CMK (cell line): ENCODE measurements at places on chromosomes 3 and 15.
A peak's percentile ranks its signal among the peaks of the same experiment; 100 is the strongest.

DNA sequence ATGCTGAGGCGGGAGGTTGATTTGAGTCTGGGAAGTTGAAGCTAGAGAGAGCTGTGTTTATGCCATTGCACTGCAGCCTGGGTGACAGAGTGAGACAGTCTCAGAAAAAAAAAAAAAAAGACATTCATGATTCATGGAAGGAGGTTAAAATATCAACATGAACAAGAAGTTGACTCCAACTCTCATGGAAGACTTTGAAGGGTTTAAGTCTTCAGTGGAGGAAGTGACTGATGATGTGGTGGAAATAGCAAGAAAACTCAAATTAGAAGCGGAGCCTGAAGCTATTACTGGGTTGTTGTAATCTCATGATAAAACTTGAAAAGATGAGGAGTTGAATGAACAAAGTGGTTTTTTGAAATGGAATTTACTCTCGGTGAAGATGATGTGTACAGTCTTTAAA lies 491.8 kb downstream of the SQOR start:
- no peak for DNase-seq

GRCh38 chr3:8629151-8630021 lies 15.2 kb downstream of the SSUH2 start:
- no peak for DNase-seq

DNA sequence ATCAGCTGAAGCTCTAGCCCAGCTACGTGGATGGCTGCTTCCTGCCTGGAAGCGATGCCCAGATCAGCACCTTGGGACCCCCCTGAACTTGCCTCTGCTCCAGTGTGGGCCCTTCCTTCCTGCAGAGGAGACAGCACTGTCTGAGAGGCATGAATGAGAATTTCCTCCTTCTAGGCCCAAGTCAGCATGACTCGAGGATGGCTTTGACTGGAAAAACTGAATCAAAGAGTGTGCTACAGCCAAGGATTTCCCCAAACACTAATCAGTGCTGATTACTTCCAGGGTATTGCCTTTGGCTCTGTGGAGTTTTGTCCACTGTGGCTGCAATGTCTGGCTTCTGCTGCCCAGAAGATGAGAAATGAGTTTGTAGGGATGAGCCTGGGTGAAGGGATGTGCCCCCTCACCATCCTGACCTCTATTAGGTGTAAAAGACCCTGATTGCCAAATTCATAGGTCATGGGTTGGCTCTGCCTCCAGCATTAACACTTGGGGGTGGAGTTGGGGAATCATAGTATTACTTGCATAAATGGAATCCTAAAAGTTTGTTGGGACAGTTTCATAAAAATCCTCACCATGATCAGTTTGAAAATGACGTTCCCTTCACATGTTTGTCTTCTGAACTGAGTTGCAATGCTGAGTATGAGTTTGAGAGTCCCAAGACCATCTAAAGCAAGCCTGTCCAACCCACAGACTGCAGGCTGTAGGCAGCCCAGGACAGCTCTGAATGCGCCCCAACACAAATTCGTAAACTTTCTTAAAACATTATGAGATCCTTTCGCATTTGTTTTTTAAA lies 36.7 kb downstream of the FLNB start:
- no peak for DNase-seq

DNA sequence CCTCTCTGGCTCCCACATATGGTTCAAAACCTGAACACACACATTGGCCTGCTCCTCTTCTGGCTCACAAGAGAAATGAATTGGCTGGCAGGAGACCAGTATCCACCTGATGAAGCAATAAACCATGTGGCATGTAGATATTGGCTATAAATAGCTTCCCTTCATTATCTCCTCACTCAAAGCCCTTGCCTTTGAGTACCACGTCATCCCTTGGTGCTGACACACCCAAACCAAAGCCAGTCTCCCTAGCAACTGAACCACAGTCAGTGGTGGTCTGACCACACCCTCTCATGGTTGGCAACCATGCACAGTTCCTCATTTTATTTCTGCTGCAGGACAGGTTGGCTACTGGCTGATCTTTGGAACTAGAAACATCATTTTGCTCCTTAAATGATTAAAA lies 98.8 kb downstream of the ZNF621 start:
- peak; percentile 63 for DNase-seq

DNA sequence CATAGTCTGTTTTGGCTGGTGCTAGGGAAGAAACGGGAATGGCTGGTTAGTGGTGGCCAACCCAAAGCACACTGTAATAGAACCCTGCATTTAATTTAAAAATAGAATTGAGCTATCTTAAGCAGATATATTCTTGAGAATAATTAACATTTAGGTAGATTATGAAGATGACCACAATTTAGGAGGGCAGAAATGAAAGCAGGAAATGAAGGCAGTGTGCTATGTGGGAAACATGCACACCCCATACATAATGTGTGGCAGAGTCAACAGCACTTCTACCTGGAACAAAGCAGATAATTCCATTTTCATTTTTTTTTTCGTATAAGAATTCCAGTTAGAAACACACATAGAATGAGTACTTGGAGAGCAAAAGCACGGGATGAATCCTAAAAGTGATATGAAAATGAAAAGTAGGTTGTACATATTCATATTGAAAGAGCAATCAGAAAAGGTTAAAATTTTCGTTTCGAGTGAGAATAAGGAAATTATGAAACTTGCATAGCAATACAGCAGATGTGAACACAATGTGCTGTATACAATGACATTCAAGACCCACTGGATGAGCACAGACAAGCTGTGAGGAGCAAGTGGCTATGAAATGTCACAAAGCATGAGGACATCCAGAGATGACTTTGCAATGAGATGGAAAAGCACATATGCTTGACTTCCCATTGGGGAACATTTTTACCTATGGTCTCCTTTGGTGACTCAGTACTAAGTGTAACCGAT lies 102.6 kb downstream of the TFG start:
- DNase-seq, result no peak

GRCh38 chr15:65917407-65917756 lies 48.1 kb downstream of the RAB11A start:
- no peak for DNase-seq

GRCh38 chr3:73866846-73867245 lies 242.1 kb upstream of the PDZRN3 start:
- DNase-seq, result no peak

DNA sequence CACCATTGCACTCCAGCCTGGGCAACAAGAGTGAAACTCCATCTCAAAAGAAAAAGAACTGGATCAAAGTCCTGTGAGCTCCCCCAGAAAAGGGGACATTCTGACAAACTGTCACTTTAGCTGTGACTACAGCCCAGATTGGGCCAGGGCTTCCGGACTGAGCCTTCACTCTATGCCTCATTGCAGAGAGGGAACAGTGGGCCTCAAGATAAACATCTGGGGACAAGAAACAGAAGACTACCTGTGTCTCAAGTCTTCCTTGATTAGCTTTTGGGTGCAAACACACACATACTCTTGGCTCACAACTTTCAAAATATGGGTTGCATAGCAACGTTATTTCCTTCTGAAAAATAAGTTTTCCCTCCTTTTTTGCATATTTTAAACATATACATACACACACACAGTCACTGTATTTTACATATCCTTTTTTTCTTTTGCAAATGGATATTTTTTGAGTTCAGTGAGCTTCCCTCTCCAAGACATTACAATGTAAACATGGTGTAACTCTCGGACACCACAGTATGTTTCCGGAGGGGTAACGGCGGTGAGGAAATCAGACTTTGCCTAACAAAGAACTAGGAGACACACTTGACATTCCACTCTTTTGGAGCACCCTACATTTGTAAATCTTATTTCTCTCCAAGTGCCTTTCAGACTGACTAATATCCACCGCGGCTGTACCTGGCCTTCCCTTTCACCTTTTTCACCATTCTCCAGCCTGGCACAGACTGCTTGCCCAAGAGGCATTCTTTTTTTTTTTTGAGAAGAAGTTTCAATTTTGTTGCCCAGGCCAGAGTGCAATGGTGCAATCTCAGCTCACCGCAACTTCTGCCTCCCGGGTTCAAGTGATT lies 3.5 kb downstream of the TKT start:
- no peak for DNase-seq

- no peak for DNase-seq
Measured at GRCh38 chr3:84974347-84974746, 15.6 kb downstream of the CADM2 start.

DNA sequence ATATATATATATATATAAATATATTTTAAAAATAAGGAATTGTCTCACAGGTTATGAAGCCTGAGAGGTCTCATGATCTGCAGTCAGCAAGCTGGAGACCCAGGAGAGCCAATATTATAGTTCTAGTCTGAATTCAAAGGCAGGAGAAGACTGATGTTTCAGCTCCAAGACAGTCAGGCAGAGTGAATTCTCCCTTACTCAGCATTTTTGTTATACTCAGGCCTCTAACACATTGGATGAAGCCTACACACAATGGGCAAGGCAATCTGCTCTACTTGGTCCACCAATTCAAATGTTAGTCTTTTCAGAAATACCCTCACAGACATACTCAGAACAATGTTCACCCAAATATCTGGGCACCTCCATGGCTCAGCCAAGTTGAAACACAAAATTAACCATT lies 157.2 kb downstream of the GOLIM4 start:
- no peak for DNase-seq

- DNase-seq, result no peak
Measured at GRCh38 chr15:50790778-50791453, 25.4 kb upstream of the SPPL2A start.

- DNase-seq, result no peak
Measured at GRCh38 chr15:59550956-59551355, 60.6 kb upstream of the GCNT3 start.

DNA sequence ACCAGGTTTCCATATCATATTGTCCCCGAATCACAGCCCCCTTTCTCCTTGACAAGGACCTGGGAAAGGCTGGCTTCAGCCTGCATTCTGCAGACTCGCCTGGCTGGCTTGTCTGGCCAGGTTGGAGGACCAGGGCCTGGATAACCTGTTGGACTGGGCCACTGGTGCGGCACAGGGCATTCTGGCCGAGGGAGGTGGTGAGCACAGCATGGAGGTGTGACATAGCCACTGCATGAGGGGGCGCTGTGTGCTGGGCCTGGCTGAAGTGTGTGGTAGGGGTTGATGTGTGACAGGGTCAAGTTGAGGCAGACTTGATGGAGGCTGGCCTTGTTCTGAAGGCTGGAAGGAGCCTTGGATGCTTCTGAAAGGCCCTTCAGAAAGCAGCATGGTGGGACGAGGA lies 2.9 kb downstream of the ESYT3 start:
- no peak for DNase-seq
